SK-N-SH treated with all-trans-retinoic acid at 6 μM for 48 hours (cell line): ENCODE measurements at places on chromosomes 4 and X.
A peak's percentile ranks its signal among the peaks of the same experiment; 100 is the strongest.

DNA sequence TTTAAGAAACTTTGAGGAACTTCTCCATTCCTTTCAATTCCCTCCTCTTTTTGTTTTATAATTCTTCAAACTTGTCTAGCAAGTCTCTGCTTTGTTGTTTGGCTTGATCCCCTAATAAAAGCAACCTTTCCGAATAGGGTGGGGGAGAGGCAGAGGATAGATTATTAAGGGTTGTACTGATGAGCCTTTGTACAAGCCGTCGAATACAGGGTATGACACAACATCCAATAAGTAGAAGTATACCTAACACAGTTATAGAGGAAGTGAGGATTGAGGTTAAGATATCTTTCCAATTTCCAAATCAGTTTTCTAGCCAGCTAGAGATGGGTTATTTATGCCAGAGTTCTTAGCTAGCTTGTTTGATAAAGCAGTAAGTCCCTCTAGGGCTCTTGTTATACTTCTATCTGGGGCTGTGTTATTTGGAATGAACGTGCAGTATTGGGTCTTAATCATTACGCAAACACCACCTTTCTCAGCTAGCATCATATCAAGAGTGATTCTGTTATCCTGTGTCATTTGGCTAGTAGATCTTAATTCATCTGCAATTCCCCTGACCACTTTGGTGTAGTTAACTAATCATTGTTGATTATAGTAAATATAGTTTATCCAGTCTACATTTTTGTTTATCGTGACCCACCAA, 18.5 kb downstream of the METAP1 start:
- ATAC-seq, result no peak

DNA sequence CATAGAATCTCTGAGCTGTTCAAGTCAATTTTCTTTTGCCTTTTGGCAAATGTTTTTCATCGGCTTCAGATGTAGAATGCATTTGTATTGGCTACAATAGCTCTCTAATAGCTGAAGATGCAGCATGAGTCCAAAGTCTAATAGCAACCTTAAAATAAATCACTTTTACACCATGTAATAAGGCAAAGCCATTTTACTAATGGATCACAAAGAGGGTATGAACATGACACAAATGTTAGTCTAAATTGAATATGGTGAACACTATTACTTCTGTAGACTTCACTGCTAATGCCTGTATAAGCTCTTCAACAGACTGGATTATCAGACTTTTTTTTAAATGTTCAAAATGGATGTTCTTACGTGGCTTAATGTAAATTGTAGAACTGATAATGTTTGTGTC, 645.3 kb downstream of the TLL1 start:
- ATAC-seq, result no peak

- no peak for ATAC-seq
Observed at GRCh38 chr4:143417679-143418403, 81.2 kb downstream of the GAB1 start.

DNA sequence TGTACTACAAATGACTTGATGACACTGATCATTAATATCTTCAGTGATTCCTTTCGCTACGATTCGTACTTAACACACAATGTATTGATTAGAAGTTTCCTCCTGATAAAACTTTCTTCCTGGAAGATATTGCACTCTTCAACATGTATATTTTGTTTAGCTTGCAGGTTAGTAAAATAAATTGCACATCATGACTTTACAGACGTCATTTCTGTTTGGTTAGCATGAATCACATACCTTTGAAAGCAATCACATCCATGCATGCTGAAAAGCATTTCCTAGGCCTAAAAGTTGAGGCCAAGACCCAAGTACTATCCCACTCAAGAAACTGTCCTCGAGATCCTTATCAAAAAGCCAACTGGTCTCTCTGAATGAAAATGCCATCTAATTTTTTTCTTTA, 1841.0 kb upstream of the PCDH7 start:
- no peak for ATAC-seq

DNA sequence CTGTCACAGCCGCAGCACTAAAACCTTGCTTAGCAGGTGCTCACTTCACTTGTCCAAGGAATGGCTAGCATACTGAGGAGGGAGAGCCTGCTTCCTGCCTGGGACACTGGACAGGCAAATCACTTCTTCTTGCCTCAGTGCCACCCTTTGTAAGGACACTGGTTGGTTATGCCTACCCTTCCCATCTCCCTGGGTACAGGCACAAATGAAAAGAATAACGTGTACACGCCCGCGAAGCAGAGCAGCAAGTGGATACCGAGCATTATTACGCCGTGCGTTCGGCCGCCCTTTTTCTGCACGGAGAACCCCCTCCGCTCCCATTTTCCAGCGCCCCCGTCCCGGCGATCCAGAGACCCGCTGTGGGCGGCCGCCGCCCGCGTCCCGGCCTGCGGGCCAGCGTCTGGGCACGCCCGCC, 338 bp upstream of the KLHL2 start:
- ATAC-seq, result peak; percentile 20

- peak; percentile 77 for ATAC-seq
Observed at GRCh38 chrX:11470250-11470974, 177.2 kb downstream of the AMELX start.

- no peak for ATAC-seq
Observed at GRCh38 chr4:185742766-185743165, 69.2 kb downstream of the SORBS2 start.

DNA sequence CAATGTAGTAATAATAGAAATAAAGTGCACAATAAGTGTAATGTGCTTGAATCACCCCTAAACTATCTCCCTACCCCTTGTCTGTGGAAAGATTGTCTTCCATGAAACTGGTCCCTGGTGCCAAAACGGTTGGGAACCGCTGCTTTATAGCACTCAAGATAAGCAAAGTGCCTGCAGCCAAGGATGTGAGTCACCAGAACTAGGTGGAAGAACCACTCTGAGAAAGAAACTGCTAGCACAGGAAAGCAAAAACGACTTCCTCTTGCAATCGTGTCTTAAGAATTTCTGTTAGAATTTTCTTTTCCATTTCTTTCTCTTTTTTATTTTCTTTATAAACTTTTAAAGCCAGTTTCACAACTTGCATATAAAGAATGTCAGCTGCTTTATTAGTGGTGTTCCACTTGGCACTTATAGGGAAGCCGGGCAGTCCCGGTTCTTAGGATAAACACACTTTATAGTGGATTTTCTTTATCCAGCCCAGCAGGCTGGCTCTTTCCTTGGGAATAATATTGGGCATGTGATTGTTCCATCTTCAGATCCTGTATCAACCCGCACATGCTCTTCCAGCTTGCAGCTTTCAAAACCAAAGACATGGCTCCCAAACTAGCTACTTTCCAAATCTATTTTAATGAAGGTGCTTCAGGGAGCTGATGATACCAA, 32.3 kb upstream of the CXCL8 start:
- peak; percentile 80 for ATAC-seq

GRCh38 chr4:150007512-150007911, 70.7 kb upstream of the DCLK2 start:
- ATAC-seq, result peak; percentile 41

DNA sequence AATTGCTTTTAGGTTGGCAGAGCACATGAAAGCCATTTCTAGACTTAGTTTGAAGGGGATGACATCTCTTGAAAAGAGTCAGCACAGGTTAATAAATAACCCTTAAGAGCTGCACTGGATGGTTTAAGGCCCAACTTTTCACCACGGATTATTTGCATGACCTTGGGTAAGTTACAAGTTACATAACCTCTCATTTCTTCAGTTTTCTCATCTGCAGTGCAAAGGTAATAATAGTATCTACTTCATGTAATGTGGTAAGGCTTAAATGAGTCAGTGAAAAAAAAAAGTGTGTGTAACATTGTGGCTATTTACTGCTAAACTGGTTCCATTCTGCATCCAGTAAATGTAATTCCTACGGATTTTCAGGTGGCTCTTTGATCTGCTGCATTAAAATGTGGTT, 715.8 kb downstream of the CCSER1 start:
- ATAC-seq, result no peak

DNA sequence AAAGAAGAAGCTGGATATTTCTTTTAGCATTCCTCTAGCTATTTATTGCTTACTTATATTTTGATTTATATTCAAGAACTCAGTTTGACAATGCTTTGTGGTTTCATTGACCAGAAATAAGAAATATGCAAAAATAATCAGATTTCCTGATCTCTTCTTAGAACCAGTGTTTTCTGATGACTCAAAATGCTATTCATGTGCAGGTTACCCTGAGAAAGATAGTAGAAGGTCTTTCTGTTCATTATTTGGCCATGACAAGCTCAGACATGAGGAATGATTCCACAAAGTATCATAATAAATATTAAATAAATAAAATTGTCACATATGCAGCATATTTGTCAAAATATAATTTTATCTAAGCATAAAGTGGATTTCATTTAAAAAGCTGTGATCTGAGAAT, 24.1 kb downstream of the ADH7 start:
- no peak for ATAC-seq

DNA sequence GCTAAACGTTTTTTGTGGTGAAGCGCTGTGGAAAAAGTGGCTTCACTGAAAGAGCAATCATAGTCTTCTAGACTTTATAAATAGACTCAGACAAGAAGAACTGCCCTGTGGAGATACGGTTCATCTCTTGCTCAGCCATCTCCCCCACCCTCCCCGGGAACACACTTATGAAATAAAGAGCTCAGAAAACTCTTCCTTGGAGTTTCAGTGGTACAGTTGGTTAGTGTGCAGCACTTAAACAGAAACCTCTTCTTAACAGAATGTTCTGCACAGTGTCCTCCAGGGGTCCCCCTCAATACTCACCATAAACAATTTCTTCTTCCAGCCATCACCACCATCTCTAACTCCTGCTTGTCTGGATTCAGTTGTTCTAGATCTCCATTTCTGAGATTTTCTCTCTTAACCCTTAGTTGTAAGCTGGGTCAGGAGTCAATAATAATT, 313.0 kb downstream of the ARHGAP10 start:
- peak; percentile 74 for ATAC-seq

DNA sequence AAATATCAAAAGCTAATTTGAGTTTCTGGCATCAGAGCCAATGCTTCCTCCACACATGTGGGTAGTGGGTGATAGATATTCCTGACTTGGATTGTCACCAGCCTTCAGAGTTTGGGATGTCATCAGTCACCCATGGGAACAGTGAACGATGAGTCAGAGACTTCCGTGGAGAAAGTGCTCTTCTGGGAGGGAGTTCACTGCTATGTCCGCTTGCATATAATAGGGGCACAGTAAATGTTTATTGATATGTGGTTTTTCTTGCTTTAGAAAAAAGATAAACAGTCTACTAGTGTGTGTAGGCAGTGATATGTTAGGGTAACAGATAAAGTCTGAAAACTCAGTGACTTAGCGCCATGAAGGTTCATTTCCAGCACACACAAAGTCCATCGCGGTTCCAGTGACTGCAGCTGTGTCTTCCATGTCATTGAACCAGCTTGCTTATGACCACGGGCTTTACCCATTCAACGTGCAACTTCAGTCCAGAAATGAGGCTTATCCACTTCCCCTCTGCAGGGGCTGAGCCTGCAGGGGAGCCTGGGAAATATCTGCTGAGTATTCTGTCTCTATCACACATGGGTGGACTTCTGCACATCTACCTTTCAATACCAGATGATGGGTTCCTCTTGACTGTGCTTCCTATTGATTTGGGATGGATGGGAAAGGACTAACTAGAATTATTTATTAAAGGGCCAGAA, 87.7 kb upstream of the WWC2 start:
- no peak for ATAC-seq

DNA sequence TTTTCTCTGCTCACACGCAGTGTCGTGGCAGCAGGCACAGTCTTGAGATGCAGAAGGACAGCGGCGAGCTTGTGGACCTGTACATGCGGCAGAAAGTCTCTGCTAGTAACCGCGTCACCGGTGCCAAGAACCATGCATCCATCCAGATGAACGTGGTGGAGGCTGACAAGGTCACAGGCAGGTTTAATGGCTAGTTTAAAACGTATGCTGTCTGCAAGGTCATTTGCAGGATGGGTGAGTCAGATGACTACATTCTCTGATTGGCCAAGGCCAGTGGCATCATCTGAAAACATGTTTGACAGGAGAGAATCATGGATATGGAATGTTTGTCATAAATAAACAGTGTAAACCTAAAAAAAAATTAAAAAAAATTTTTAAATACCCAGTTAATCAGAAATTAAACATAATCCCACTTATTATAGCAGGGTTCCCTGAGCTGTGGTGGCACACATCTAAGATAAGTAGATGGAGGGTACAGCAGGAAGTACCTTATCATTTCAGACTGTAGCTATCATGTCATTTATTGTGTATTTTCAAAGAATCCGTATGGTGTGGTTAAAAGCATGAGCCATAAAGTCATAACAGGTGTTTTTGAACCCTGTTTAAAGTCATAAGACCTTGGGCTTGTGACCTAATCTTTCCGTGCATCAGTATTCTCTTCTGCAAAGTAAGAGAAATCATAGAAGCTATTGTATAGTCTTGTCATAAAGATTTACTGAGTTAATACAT, 7.5 kb upstream of the BMP2K start:
- peak; percentile 43 for ATAC-seq

DNA sequence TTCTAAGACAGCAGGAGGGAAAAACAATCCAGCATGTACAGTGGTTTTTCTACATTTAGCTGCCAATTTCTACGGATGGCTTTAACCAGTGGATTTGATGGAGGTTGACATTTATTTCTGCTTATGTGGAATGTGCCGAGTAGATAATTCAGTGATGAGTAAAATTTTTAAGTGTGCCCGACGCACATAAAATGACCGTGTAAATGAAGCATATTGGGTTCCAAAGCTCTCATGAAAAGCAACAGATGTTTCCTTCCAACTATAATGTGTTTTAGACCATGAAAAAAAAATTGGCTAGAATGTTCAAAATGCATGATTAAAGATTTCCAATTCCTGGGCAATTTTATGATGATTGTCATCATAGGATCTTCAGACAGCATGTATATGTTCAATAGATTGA, 14.1 kb downstream of the INPP4B start:
- no peak for ATAC-seq

DNA sequence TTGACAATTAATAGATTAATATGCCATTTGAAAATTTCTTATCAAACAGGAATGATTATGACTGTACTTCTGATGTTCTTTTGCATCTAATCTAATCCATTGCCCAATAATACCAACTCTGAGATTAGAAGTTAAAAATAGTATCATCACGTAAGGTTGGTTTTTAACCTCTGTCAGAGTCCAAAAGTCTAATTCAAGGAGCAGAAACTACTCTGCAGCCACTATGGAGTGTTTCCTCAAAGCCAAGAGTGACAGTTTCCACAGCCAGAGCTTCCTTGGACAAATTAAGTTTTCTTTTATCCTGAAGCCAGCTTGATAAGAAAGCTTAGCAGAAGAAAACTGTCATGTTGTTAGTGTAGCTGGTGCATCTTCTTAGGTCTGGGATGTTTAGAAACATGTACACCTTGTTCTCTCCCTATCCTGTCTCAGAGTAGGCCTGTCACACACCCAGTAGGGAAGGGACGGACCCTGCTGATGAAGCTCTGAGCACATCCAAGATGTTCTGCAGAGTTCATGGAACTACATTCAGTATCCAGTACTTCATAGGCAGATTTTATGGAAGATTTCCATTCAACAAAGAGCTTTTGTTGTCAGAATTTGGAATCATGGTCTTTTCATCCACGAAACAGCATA, 20.4 kb upstream of the PI4K2B start:
- no peak for ATAC-seq
